Progenitor cell of endocrine pancreas (in vitro differentiated cells): ENCODE measurements at places on chromosomes 12 and 14.

GRCh38 chr12:89994911-89995310 is 286.3 kb upstream of the ATP2B1 start:
- no peak for DNase-seq

- no peak for DNase-seq
Observed at GRCh38 chr12:21718403-21718802, 56.1 kb downstream of the KCNJ8 start.

DNA sequence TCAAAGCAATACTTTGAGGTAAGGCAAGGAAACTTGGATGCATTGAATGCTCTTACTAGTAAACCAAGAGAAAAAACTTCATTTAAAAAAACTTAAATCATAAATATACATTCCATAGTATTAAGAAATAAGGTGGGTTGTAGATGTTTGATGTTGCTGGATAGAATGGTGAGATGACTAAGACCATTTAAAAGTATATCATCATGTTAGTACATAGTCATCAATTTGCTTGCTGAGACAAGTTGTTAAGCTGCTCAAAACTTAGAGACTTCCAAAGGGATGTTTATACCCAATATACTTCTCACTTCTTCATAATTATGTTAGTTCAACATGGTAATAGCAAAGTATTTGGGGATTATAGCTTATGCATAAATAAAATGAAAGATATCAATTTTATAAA is 675.5 kb upstream of the MGAT4C start:
- DNase-seq: no peak

DNA sequence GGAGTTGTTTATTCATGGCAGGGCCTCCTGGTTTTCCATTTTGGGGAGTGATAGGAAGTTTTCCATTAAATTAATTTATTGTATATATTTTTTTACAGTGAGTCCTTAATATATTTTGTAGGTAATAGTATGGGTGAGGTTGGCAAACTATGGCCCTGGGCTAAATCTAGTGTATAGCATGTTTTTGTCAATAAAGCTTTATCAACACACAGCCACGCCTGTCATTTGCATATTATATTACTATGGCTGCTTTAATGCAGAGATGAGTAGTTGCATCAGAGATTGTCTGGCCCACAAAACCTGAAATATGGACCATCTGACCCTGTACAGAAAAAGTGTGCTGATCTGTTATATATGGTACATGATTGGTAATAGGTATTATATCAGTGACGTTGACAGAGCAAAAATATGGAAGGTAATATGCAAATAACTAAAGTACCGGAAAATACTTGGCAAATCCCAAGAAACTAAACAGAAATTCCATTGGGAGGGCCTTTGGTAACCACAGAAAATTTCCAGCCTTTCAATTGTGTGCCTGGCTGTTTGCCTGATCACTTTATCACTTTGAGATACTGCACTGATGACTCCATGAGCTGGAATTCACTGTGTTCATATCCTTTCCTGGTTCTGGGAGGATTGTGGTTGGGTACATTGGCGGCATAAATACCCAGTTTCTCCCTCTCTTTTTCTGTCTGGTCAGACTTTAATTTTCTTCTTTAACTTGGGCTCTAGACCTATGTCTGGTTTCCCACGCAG is 61.7 kb upstream of the RFLNA start:
- DNase-seq: no peak

- DNase-seq: no peak
Observed at GRCh38 chr14:68941820-68942219, 37.3 kb downstream of the ACTN1 start.

DNA sequence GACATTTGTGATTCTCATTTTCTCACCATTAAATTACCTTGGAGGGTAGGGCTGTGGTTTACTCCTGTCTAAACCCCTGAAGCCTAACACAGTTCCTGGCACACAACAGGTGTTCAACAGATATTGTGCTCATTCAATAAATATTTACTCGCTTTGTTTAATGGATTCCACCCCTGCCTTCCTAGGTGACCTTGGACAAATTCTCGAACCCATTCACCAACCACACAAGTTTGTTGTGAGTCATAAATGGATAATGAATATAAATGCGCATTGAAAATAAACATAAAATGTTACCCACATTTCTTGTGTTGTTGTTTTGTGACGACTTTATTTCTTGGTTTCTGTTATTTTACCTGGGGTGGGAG is 362 bp upstream of the TSFM start:
- no peak for DNase-seq

DNA sequence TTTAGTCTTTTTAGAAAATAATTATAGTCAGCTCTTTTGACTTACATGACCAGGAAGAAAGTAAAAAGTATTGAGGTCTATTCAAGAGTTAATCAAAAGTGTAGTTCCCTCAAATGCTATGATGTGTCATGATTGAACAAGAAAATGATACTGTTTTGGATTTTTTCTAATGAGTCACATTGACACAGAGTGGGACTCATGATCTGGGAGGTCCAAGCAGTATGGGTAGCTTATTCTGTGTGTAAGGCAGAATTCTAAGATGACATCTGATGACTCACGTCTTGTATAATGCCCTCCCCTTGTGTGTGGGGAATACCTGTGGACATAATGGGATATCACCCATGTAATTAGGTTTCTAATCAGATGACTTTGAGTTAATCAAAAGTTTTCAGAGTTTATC is 178.1 kb upstream of the DDHD1 start:
- no peak for DNase-seq
